Right renal cortex interstitium (tissue), 3 donors: ENCODE measurements at places on chromosomes 16 and 17. TPM values are rescaled to one million over a fixed set of nuclear protein-coding genes. Genes with fewer than 3 reads are reported as not detected.

CEMP1 gene
- 2.5 TPM for polyA plus RNA-seq

CCDC154 gene
- polyA plus RNA-seq: 1.7 TPM

PRSS53 gene
- polyA plus RNA-seq: 0.44 TPM

CACNA1H gene
- 16.6 TPM for polyA plus RNA-seq

KRTAP1-5 gene
- polyA plus RNA-seq: not detected

CD300E gene
- 0.10 TPM for polyA plus RNA-seq

PRR15L gene
- 24.6 TPM for polyA plus RNA-seq

NHLRC4 gene
- 6.6 TPM for polyA plus RNA-seq

TBX2 gene
- polyA plus RNA-seq: 58.3 TPM

ALOX12 gene
- 1.8 TPM for polyA plus RNA-seq

FOXJ1 gene
- 21.0 TPM for polyA plus RNA-seq

DNAAF1 gene
- polyA plus RNA-seq: 3.1 TPM

FOXC2 gene
- 40.1 TPM for polyA plus RNA-seq

ENPP7 gene
- 6.0 TPM for polyA plus RNA-seq

RNF222 gene
- 0.06 TPM for polyA plus RNA-seq

PSME3IP1 gene
- polyA plus RNA-seq: 130 TPM

ST6GALNAC2 gene
- polyA plus RNA-seq: 8.5 TPM

CNGB1 gene
- polyA plus RNA-seq: 0.07 TPM

DOC2A gene
- 2.3 TPM for polyA plus RNA-seq

HAS3 gene
- polyA plus RNA-seq: 4.5 TPM

FOXF1 gene
- 0.04 TPM for polyA plus RNA-seq

ABCA10 gene
- polyA plus RNA-seq: 1.8 TPM

KRT32 gene
- not detected for polyA plus RNA-seq

C16orf46 gene
- polyA plus RNA-seq: 1.6 TPM

CCL3 gene
- polyA plus RNA-seq: 4.2 TPM

TSPAN10 gene
- polyA plus RNA-seq: 2.3 TPM

CD300H gene
- not detected for polyA plus RNA-seq

RGS11 gene
- polyA plus RNA-seq: 0.44 TPM

ZG16 gene
- polyA plus RNA-seq: 0.06 TPM

HS3ST4 gene
- polyA plus RNA-seq: 0.42 TPM

AANAT gene
- polyA plus RNA-seq: not detected

CLDN9 gene
- 2.5 TPM for polyA plus RNA-seq

SNF8 gene
- 101 TPM for polyA plus RNA-seq

SNAI3 gene
- polyA plus RNA-seq: 0.42 TPM

KRT31 gene
- not detected for polyA plus RNA-seq

GRIN2C gene
- 0.10 TPM for polyA plus RNA-seq

TP53TG3F gene
- not detected for polyA plus RNA-seq

KLHDC4 gene
- polyA plus RNA-seq: 24.0 TPM

LITAFD gene
- not detected for polyA plus RNA-seq

RPRML gene
- not detected for polyA plus RNA-seq

KRT34 gene
- not detected for polyA plus RNA-seq

GDPD1 gene
- 11.8 TPM for polyA plus RNA-seq

TOM1L1 gene
- polyA plus RNA-seq: 105 TPM
